ENCODE measurements at places on chromosomes 5 and 9.

- no peak for DNase-seq
Measured at GRCh38 chr5:58774937-58775336, 192.1 kb downstream of the RAB3C start.

DNA sequence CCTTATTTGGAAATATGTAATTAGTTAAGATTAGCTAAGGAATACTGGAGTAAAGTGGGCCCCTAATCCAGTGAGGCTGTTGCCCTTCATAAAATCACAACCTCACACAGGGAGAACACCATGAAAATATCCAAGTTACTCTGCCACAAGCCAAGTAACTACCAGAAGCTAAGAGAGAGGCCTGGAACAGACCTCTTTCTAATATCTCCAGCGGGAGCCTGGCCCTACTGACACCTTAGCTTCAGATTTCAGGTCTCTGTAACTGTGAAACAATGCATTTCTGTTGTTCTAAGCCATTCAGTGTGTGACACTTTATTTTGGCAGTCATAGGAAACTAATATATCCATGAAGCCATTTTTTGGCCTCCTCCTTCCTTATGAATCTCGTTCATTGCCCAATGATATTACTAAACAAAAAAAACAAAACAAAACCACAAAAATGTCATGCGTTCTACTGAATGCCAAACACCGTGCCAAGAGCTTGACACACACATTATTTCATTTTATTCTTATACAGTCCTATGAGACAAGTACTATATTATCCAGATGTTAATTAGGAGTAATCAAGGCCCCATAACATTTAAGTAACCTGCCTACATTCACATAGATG lies 699.0 kb downstream of the MAT2B start:
- no peak for DNase-seq

GRCh38 chr9:111993319-111993718 lies 96.7 kb downstream of the UGCG start:
- no peak for DNase-seq

DNA sequence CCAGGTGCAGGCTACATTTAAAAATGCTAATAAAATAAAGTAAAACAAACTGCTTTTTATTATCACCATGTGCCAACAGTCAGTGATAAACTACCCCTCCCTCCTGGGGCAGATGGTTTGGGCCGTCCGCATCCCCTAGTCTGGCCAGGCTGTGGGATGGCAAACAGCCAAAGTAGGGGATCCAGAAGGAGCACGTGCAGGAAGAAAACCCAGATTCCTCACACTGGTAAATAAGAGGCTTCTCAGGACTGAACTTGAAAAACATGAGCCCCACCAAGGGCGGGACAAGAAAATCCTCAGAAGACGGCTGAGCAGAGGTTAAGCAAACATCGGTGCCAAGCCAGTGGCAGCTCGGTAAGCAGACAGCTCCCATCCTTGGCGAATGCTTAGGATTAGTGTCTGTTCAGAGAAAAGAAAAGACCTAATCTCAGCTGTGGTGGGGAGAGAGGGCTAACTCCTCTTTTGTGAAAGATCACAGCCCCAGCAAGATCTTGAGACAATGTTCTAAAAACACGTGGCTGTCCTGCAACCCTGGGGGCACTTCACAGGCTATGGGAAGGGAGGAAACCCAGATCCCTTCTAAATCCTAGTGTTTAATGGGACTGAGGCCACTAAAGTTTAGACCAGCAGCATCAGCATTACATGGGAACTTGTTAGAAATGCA lies 46.5 kb upstream of the GDNF start:
- DNase-seq, result no peak

DNA sequence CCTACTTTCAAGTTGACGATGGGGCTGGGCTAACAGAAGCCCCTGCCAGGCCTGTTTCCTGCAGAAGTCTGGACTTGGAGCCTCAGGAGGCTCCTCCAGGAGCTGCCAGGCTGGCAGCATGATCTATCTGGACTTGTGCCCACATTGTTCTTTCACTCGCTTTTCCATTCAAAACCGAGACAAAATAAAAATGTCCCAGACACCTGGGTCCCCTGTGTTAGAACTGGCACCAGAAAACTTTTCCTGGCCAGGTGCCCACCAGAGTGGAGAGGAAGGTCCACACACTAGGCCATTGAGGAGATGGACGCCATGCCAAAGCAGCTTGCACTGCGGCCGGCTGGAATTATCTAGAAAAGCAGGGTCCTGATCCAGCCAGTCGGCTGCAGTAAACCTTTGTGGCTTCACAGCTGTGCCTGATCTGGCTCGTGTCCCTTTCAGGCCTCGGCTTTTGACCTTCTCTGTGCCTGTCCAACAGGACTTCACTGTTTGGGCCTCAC lies 78.2 kb downstream of the GCNT1 start:
- no peak for DNase-seq

DNA sequence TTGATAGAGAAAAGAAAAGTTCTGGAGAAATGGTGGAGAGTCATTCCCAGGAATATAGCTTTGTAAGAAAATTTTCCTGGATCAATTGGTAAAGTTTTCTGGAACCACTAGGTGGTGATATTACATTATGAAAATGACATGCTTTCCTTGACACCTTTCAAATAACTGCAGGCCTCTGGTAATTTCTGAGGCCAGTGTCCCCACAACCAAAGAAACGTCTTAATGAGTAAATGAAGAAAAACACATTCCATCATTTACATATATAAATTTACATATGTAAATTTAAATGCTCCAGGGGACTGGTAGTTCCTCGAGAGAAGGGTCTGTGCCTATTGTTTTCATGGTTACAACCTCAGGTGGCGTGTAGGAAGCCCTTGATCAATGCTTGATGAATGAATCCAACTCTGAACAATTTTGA lies 17.2 kb upstream of the RGS3 start:
- no peak for DNase-seq

DNA sequence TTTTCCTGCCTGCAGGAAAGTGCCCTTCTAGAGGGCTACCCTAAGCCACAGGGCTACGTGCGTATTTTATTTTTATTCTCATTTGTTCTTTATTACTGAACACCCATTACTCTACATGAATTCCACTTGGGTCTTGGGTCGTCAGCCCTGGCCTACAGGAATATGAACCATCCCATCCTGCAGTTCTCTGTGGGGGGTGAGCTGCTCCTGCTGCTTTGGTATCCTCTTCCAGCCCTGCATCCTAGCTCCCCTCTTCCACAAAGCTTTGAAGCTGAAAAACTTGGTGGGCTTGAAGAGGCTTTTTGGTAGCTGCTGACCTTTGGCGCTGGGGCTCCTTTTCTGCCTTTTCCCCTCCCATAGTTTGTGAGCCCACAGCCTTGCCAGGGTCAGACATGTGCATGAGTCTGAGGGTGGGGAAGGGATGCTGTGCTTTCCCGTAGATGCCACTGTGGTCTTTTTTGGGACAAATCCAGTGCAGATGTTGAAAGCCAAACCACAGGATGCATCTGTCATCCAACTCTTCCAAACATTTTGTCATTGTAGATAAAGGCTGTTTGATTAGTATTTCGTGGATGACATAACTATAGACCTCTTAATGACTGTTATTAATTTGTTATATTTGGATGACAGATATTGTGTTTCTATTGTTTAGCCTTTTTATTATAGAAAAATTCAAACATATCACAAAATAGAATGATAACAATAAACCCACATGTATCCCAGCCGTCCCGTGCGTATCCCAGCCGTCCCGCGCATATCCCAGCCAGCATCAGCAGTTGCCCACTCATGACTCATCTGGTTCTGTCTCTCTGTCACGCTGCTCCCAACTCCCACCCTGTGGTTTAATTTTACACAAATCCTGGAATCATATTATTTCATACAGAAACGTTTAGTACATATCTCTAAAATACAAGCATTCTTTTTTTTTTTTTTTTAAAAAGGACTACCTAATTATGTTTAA lies 43.9 kb downstream of the SLC46A2 start:
- no peak for DNase-seq

DNA sequence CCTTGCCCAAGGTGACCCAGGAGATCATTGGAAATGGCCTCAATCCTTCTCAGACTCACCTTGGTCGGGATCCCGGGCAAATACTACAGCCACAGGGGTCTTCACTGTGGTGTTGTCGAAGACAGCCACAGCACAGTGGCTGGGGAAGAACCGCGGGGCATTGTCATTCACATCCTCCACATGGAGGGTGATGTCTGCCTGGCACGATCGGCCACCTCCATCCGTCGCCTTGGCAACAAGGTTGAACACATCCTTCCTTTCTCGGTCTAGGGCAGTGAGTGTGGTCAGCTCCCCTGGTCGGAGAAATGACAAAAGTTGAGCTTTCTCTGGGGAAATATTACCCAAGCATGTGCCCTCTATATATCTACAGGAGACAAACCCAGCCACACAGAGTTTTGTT lies 56.8 kb downstream of the FAT2 start:
- DNase-seq, result no peak

GRCh38 chr5:147162740-147163139 lies 72.1 kb upstream of the STK32A start:
- no peak for DNase-seq

DNA sequence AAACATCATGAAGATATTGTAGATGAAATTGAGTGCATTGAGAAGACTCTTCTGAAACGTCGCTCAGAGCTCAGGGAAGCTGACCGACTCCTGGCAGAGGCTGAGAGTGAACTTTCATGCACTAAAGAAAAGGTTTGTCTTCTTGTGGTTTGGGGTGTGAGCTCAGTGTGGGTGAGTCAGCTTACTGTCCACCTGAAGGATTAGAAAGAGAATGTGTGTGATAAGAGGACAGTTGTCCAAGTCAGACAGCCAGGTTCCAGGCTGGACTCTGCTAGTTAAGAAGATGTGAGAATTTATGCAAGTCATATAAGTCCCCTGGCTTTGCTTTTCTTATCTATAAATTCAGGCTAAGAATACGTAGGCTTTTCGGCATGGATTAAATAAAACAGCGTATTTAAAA lies 46.9 kb downstream of the RAB14 start:
- DNase-seq, result no peak

GRCh38 chr9:127835991-127836516 lies 18.4 kb downstream of the ENG start:
- no peak for DNase-seq

- DNase-seq, result no peak
Measured at GRCh38 chr5:118447350-118447749, 541.0 kb downstream of the DTWD2 start.

DNA sequence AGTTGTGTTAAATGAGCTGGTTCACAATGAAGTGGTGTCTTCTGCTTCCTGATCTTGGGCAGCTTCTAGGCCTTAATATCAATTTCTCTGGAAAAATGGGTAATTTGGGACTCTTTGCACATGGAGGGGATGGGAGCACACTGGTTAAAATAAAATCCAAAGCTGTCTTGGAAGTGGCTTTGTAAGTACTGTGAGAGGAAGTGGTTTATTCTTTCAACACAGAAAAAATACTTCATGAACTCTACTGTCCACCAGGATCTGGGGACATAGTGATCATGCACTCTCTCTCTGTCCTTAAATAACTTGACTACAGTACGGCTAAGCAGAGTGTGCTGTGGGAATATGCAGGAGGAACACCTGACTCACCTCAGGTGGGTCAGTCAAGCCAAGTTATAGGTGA lies 2.4 kb downstream of the PCYOX1L start:
- no peak for DNase-seq

GRCh38 chr5:138491669-138492559 lies 26.6 kb downstream of the EGR1 start:
- DNase-seq, result peak; percentile 62

DNA sequence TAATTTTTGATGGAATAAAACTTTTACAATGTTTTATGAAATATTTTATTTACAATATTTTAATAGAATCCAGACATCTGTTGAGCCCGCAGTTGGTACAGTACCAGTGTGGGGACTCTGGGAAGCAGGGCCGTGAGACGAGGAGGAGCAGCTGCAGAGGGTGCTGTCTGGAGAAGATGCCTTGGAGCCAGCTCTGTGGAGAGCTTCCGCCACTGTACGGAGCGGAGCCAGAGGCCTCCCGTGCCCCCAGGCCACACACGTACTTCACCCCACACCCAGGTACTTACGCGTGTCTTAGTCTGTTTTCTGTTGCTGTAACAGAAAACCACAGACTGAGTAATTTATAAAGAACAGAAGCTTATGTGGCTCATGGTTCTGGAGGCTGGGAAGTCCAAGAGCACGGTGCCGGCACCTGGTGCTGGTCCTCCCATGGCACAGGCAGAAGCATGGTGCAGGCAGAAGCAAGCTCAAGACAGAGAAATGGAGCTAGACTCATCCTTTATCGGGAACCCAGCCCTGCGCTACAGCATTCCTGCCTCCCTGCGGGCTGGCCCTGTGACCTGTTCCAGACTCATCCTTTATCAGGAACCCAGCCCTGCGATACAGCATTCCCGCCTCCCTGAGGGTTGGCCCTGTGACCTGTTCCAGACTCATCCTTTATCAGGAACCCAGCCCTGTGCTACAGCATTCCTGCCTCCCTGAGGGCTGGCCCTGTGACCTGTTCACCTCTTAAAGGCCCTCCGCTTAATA lies 23.3 kb downstream of the CEP72 start:
- no peak for DNase-seq

DNA sequence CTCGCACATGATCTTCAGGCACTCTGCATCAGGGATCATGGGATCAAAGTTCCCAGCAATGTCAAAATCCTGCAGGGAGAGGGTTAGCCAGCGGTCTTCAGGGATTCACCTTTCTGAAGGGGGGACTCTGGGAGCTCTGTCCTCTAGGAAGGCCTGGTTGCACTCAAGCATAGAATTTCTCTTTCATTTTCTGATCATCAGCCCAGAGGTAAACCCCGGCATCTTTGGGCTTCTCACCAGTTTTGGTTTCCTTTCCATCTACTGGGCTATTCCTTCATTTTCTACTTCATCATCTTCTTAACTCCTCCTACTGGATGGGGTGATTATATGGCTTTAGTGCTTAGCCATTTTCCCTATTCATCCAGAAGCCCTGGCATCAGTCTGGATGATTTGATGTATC lies 4.6 kb upstream of the DND1 start:
- no peak for DNase-seq

GRCh38 chr9:81035171-81035570 lies 654.2 kb downstream of the TLE1 start:
- no peak for DNase-seq

DNA sequence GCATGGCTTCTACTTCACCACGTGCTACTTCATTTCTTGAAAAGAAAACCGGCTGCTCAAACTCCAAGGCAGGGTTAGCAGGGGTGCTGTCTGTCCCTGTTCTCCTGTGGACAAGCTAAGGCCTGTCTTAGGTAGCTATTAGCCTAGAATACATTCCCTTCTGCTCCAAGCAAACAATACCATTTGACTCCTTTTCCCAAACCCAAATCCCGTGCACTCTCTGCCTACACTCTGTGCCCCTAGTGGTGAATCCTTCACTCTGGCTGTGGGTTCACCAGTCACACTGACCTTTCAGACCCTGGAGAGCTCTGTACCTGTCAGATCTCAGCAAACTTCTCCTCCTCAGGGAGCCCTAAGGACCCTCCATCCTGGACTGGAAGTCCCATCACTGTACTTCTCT lies 211.6 kb downstream of the SLIT3 start:
- no peak for DNase-seq

DNA sequence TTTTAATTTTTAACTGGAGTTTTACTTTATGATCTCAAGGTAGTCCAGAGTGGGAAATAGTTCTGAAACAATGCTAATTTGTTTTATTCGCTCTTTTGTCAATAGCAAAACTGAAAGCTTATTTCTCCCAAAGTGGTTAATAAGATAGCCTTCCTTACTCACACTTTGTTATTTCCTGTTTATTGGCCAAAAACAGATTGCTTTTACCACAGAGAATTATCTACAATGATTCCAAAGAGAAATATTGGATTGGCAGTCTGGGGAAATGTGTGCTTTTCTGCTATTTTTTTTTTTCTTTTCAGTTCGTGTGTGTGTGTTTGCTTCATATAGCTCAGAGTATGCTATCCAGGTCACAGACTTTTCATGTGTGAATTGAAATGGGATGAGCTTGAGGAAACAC lies 756.7 kb upstream of the RGMB start:
- no peak for DNase-seq

Measured in activated CD4-positive, alpha-beta T cell treated with anti-CD3 and anti-CD28 coated beads, Interleukin-2, amount 50 U/mL, for 24 hours (primary cell).